ENCODE measurements at places on chromosomes 12 and 14.
A peak's percentile ranks its signal among the peaks of the same experiment; 100 is the strongest.

DNA sequence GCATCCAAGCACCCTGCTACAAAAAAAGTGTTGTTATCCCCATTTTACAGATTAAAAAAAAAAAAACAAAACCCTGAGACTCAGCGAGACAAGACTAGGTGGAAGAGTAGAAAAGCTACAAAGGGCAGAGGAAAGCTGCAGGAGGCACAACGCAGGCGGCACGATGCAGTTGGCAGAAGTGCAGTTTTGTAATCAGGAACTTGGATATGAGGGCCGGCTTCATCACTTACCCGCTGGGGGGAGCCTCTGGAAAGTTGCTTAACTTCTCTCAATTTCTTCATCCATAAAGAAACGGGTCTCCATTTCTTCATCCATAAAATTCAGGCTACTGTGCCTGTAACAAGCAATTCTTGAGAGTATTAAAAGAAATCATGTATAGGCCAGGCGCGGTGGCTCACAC, 33.1 kb upstream of the CCDC60 start:
- no peak for DNase-seq

DNA sequence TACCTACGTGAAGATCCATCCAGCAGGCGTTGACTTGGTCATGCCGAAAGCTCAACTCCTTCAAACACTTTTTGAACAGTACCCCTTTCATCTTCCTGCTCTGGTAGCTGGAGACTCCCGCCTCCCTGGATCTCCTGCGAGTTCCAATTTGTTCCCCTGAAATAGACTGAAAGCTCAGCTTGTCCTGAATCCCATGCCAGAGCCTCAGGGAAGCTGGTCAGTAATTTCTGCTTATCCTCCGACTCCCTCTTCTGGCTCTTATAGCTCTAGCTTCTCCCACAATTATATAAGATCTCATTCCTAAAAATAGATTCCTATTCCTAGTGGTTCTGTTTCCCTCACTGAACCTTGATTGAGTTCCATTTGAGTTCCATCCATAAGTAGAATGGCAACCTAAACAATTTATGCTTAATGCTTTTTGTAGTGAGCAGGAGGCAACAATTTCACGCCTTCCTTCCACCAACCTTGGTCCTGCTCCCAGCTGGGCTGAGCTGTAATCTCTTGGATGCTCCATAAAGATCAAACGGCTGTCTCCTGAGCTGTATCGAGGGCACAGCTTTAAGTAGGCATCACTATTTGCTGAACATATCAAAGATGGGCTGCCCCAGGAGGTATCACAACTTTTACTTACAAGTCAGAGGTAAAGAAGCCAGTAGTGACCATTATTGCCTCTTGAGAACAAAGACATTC, 8.0 kb upstream of the TMEM132C start:
- DNase-seq, result no peak

DNA sequence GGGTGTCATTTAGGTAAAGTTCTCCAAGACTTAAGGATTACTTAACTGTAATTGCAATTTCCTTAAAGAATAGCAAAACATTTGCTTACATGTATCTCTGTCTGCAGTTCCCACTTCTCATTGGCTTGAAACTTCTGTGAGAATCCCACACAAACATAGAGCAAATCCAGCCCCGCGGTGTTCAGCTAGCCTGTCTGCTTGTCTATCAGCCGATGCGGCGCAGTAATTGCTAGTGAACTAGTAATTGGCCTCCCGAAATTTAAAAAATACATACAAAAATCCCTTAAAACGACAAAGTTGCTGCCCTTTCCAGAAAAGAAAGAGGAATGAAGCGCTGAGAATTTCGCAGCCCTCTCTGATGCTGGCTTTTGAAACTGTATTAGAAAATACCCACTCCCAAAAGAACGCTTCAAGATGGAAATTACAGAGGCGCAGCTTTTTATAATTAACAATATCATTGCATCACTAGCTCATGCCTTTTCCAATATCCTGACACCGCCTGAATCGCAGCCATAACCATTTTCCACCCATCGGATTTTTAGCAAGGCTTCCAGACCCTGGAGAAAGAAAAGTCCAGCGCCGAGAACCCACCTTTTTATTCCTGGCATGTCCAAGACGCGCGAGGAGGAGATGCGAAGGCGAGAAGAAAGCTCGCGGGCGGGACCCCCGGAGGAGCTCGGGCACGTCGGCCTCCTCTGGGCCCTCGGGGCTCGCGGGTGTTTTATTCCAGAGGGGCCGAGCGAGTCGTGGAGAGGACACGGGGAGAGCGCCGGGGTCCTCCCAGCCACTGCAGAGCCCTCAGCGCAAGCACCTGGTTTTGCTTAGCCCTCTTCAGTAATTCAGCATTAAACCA, 646 bp downstream of the FBLN5 start:
- DNase-seq, result no peak

- no peak for DNase-seq
These were observed 67.6 kb downstream of the KIF21A start for GRCh38 chr12:39375206-39375808.

GRCh38 chr12:104419717-104420116, 37.0 kb upstream of the CHST11 start:
- DNase-seq, result no peak

- no peak for DNase-seq
These were observed 9.2 kb upstream of the ZNF385A start for GRCh38 chr12:54393743-54394142.

GRCh38 chr12:108757856-108758255, 26.5 kb upstream of the CORO1C start:
- DNase-seq, result no peak

- no peak for DNase-seq
These were observed 27.4 kb downstream of the CRACR2A start for GRCh38 chr12:3725388-3726115.

DNA sequence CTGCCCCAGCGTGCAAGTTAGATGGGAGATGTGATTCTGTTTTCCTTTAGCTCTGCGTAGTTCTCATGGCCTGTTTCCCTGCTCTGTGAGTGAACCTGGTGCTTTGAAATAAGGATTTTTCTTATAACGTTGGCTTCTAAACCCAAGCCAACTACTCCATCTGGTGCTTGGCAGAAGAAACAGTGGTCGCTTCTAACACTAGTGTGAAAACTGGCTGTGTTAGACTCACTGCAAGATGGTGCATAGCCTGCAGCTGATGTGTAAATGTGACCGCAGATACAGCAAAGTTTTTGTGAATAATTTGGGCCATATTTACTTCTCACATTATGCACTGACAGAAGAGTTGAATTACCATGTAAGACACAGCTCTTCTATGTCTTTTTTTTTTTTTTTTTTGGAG, 12.2 kb downstream of the GTF2H3 start:
- DNase-seq, result no peak

DNA sequence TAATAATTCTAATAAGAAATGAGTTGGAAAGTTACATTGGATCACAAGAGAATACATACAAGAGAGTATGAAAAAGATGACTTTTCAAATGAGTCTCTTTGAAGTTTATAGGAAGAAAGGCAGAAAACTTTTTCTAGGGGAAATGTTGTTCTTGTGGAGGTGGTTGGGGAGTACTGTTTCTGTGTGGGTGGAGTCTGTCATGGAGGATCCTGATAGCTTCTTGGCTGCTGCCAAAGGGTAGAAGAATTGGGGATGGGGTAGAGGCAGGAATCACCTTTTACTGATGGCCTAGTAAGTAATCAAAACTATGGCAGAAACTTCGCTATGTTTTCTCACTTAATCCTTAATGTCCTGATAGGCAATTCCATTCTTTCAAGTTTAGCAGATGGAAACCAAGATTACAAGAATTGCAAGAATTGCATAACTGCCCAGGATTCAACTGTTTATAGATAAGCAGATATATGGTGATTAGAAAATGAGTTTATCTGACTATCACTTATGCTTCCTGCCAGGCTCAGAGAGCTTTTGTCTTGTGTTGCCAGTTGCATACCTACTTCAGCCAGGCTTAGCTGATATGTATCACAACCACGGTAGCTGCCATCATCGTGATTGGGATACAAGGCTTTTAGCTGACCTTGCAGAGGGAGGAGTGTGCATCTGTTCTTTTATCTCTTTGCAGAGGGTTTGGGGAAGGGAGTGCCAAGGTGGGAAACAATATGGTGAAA, 463.9 kb downstream of the TMTC2 start:
- no peak for DNase-seq

DNA sequence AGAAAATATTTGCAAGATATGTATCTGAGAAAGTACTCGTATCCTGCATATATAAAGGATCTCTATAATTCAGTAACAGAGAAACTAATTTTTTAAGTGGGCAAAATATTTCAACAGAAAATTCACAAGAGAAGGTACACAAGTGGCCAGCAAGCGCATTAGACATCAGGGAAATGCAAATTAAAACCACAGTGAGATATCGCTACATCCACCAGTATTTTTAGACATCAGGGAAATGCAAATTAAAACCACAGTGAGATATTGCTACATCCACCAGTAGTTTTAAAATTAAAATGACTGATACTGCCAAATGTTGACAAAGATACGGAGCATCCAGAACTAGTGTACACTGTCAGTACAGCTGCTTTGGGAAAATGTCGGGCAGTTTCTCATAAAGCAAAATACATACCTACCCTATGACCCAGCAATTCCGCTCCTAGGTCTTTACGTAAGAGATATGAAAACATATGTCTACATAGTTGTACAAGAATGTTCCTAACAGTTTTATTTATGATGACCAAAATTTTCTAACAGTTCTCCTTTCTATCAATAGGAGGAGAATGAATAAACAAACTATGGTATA, 2.8 kb upstream of the KCNK13 start:
- DNase-seq, result no peak

DNA sequence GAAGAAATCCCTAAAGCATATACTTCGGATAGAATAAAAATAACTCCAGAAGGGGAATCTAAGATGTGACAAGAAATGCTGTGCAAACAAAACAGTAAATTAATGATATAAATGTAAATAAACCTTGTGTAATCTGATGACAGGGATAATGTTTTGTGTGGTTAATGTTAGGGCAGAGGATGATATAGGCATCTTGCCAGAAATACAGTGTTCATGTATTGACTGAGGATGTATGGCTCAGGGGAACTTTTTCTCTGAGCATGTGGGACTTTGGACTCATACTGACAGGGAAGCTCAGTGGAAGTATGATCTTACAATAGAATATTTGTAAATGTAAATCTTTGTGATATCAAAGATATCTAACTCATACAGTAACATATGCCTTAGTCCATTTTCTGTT, 420.2 kb downstream of the TMTC2 start:
- DNase-seq, result no peak

- DNase-seq, result no peak
These were observed 57.2 kb downstream of the ESRRB start for GRCh38 chr14:76432827-76433752.

- DNase-seq, result no peak
These were observed 575.3 kb downstream of the TMTC2 start for GRCh38 chr12:83261998-83262397.

DNA sequence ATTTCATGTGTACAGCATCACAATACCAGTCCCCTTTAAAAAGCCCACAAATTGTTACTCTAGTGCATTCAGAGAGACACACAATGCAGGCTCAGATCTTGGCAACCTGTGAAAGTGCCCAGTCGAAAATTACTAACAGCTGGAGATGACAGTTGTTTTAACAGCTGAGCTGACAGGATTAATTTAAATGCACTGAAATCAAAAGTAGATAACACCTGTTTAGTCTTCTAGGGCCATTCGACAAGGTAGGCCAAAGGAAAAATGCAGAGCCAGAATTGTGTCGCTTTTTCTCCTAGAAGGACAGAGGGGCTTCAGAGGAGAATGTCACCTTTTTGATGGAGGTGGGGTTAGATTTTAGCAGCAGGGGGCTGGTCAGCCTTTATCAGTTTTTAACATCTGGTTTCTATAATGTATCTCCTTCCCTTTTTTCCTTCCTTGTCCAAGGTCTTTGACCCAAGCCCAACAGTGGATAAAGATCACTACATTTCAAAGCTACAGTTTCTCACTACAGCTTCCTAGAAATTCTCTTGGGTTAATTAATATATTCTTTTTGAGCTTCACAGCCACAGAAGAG, 139.1 kb downstream of the SOX5 start:
- no peak for DNase-seq

GRCh38 chr12:50985322-50985721, 33.0 kb downstream of the HIGD1C start:
- DNase-seq, result no peak

GRCh38 chr12:8970432-8970831, 18.9 kb upstream of the KLRG1 start:
- DNase-seq, result no peak

DNA sequence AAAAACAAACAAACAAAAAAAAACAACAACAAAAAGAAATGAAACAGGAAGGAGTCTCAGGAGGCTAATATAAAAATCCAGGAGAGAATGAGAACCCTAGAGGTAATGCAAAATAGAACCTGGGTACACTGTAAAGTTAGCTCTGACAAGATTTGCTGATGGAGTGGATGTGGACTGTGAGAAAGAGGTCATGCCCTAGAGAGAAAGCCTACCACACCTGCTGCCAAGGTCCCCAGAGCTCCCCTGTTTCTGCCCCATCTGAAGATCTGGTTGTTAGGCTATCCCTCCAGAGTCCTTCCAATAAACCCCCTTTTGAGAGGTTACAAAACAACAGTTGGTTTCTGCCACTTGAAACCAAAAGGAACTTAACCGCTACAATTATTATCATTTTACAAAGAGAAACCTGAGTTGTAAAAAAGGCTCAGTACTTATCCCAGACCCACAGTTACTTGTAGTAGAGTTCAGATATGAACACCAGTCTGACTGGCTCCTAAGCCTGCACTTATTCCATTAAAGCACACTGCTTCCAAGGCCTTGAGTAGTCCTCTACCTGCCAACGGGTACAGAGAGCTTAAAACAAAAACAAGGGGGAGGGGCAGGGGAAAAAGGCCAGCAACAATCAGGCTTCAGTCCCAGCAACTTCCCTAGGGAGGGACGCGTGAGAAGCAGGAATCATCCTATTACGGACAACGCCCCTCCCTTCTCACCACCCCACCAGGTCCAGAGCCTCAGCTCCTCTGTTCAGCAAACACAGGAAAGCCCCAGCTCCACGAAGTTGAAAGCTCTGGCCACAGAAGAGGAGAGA, 27.7 kb downstream of the PPP1R13B start:
- no peak for DNase-seq

- no peak for DNase-seq
These were observed 5.1 kb upstream of the MIS18BP1 start for GRCh38 chr14:45258073-45258472.

- no peak for DNase-seq
These were observed 1.1 kb upstream of the GNB3 start for GRCh38 chr12:6839482-6840201.

- peak; percentile 42 for DNase-seq
These were observed 1.8 kb downstream of the CCDC85C start for GRCh38 chr14:99602054-99602787.

- DNase-seq, result no peak
These were observed 42.0 kb upstream of the TOMM20L start for GRCh38 chr14:58353516-58354299.

- no peak for DNase-seq
These were observed 217.3 kb downstream of the MON2 start for GRCh38 chr12:62683776-62684569.

GRCh38 chr14:68014771-68015170, 195.2 kb downstream of the RAD51B start:
- no peak for DNase-seq

GRCh38 chr12:67394550-67394949, 125.4 kb downstream of the CAND1 start:
- no peak for DNase-seq

Data from HuH-7 (cell line).